Heart left ventricle (tissue), 16 donors: ENCODE measurements at places on chromosomes 1 and 21. TPM values are rescaled to one million over a fixed set of nuclear protein-coding genes. Genes with fewer than 3 reads are reported as not detected.

DNA sequence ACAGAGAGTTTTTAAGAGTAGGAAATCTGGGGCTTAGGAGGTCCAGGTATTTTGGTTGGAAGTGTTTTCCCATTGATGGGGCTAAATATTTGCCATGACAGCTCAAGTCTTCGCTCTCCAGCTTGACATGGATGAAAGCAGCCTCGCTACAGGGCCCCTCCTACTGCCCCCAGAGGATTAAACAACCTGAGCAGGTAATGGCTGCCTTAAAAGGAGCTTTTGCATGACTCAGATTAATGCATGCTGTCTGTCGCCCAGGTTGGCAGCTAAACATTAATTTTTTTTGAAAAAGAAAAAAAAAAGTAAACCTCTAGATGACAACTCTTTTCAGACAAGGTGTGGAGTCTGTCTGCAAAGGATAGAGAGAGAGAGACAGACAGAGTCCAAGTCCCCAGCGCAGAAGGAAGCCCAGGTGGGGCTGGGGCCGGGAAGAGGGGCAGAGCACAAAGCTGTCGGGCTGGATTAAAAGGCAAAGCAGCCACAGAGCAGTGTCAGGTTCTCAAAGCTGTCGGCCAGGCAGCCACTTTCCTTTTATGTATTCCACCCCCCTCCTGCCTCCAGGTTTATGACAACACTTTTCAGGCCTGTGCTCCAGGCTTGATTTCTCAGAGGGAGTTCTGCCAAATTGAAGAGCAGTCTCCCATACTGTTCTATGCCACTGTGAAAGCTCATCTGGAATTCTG, 127.9 kb downstream of the CLIC6 start:
- DNase-seq = no peak

DNA sequence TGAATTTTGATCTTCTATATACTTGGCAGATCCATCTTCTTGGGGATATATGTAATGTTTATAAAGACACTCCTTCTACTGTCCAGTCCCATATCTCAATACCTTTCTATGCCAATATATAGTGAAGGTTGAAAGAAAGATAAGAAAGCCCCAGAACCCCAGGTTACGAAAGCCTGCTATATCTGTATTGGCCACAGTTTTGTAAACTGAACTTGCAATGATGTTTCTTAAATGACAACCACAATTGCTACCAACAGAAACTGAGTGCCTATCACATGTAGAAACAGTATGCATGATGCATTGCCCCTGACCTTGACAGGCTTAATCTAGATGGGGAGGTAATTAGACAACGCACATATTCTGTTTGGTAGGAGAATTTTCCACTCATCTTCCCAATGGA, 7.8 kb upstream of the RIMKLA start:
- DNase-seq = no peak

DNA sequence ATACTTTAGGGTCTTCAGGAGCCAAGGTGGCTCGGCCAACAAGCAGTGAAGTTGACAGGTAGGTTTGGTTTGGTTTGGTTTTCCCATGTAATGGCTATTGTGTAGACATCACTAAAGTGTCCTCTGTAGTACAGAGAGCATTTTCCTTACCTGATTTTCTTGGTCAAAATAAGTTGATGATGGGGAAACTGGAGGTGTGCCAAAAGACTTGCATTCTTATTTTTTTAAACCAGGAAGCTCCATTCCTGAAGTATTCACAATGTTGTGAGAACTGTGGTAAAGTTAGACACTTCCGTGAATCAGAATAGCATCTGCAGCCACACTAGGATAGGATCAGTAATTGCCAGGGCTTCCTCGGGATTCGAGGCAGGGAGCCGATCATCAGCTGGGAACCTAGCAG, 2.9 kb downstream of the ZBTB37 start:
- DNase-seq = no peak

RHD gene
- total RNA-seq = not detected

CORT gene
- not detected for total RNA-seq

PLA2G2F gene
- not detected for total RNA-seq
